ENCODE measurements at places on chromosomes 5 and 9.

DNA sequence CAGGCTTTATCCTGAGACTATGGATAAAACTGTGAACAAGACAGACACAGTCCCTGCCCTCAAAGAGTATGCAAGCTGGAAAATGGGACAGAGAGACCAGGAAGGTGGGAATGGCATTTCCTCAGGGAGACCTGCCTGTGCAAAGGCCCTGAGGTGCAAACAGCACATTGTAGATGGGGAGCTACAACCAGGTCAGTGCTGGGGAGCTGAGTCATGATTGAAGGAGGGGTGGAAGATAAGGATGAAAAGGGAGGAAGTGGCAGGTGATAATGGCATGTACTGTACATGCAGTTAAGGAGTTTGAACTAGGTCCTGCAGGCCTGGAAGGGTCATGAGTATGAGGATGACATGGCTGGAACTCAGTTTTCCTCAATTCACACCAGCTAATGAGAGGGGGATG lies 75.5 kb upstream of the BOD1 start:
- no peak for DNase-seq

DNA sequence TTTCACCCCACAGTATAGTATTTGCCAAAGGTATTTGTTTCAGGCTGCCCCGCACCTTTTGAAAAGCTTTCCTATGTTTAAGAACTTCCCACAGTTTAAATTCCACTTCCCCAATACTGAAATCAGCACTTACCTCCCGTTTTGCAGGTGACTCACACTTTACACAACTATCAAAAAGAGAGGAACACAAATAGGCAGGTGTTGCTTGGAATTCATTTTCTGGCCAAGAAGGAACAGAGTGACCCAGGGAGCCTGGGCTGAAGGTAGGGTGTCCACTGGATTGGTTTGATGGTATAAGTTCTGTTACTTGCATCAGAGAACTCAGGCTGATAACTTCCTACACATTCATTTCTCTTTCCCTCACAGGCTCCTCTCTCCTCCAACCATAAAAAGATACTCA lies 60.1 kb upstream of the SLC30A5 start:
- DNase-seq = no peak

- DNase-seq = no peak
Measured at GRCh38 chr5:65383859-65384258, 97.9 kb downstream of the ADAMTS6 start.

- DNase-seq = no peak
Measured at GRCh38 chr9:32581512-32582143, 8.7 kb upstream of the NDUFB6 start.

DNA sequence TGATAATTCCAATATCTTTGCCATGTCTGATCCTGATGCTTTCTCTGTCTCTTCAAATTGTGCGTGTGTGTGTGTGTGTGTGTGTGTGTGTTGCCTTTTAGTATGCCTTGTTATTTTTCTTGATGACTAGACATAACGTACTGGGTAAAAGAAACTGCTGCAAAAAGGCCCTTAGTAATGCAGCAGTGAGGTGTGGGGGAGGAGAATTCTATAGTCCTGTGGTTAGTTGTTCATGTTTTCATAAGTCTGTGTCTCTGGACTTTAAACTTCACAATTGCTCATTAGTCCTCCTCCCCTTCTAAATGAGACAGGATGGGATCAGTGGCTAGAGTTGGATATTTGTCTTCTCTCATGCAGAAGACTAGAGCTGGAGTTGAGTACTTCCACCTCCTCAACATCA lies 346.2 kb upstream of the IRX1 start:
- no peak for DNase-seq

DNA sequence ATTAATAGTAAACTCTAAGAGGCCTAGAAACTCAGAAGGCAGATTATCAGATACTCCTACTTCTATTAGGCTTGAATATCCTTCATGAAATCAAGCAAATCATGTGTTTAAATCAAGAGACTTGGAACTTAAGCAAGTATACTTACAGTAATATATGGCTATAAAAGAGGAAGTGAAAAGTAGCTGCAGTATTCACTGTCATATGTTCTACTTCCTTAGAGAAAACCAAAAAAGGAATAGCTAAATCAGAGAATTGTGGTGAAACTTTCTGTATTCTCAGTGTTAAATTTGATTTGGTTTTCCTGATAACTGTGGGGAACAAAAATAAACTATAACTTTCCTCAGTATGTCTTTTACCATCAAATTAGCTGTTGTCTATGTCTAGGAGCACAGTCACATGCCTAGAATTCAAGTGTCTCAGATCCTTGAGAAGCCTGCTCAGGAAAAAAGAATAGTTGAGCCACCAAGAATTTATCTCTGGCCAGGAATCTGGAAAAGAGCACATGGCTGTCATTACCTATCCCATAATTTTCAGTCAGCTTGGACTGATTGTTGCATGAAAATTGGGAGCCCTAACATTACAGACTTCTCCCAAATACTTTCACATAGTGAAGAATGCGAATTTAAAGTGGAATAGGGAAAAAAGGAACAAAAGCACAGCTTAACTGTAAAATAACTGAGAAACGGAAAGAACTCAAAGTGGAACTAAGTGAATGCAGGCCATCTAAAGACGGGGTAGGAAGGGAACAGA lies 1.7 kb downstream of the FKBP15 start:
- no peak for DNase-seq

DNA sequence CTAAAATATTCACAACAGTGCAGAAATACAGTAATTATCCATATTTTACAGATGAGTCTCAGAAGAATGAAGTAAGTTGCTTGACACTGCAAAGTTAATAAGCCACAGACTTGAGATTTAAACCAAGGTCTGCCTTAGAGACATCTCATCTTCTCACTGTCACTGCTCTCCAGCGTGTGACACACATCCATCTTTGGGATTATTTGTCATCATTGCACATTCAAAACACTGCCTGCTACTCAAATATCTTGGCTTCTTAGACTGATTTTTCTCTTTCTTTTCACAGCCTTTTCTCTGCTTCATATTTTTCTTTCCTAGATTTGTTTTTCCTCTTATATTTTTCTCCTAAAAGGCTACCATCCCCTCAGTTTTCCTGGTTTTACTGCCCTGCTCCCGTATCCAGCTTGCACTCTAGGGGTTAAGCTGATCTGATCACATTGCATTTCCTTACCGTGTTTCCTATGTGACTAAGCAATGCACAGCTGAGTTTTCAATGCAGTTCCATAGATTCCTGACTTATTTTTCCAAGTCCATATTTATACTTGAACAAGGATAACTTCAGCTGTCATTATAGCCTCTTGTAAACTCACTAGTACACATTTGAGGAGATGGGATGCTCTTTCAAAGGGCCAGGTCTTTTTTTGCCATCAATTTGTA lies 353.0 kb downstream of the PLK2 start:
- DNase-seq = no peak

- DNase-seq = peak; percentile 73
Measured at GRCh38 chr9:129609486-129610212, 11.3 kb downstream of the C9orf50 start.

DNA sequence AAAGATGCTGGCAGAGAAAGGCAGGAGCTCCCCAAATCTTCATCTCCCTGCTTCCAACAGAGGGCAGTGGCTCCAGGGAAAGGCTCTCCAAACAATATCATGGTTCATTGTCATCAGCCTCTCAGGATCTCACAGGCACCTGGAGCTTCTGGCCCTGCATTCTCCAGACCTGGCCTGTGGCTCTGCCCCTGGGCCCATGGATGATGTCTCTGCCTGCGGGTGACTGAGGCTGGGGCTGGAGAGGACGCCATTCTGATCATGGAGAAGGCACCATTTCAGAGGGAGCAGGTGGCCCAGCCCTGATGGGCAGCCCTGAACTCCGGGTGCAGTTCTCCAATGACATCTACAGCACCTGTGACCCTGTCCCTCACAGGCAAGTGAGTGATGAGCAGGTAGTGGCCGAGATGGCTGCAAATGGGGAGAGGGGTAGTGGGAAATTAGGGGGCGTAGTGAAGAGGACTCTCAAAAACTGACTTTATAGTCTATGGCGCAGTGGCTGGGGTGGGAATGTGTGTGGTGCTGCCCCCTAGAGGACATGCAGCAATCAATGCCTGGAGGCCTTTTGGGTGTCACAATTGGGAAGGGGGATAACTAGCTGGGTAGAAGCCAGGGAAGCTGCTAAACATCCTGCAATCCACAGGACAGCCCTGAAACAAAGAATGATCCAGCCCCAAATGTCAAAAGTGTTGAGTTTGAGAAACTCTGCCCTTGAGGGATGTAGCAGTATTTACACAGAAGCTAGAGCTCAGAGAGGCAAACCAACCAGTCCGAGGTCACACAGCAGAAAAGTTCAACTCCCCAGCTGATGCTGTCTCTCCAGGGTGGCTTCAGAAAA lies 3.2 kb downstream of the SH3PXD2B start:
- DNase-seq = peak; percentile 37

DNA sequence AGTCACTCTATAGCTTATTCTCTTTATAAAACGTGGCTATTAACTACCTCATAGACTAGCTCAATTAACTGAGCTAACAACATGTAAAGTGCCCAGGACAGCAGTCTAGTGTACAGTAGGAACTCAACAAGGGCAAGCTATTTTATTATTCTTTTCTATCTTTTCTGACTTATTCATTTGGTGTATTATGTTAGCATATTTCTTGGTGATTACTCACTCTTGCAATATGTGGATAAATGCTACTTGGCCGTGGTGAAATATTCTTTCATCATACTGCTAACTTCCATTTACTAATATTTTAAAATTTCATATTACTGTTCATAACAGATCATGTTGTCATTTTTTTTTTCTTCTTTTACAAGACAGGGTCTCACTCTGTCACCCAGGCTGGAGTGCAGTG lies 4.9 kb downstream of the SLC25A51 start:
- DNase-seq = no peak

GRCh38 chr5:122471031-122471751 lies 159.2 kb downstream of the SNCAIP start:
- no peak for DNase-seq

DNA sequence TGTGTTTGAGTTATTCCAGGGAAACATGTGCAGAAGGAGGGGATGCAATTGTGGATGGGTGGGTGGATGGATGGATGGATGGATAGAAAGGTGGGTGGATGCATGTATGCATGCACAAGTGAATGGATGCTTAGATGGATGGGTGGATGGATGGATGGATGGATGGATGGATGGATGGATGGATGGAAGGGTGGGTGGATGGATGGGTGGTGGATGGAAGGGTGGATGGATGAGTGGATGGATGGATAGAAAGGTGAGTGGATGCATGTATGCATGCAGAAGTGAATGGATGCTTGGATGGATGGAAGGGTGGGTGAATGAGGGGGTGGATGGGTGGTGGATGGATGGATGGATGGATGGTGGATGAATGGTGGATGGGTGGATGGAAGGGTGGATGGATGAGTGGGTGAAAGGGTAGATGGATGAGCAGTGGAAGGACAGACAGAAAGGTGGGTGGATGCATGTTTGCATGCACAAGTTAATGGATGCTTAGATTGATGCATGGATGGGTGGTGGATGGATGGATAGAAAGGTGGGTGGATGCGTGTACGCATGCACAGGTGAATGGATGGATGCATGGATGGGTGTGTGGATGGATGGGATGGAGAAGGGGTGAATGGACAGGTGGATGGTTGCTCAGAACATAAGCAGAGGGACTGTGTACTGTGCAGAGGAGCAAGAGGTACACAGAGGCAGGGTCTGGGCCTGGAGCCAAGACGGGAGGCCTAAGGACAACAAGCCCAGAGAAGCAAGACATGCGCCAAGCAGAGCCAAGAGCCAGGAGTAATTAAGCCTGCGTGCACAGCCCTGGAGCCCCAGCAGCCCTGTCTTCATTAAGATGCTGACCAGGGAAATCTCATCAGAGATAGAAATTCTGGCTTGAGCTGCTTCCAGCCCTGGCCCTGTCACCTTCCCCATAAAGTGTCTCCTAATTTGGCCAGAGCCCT lies 84.6 kb upstream of the PPP1R26 start:
- no peak for DNase-seq

- DNase-seq = no peak
Measured at GRCh38 chr9:91547081-91547480, 123.4 kb upstream of the NFIL3 start.

GRCh38 chr9:14136047-14136635 lies 177.8 kb downstream of the NFIB start:
- DNase-seq = no peak

GRCh38 chr5:43268188-43268820 lies 44.9 kb downstream of the HMGCS1 start:
- DNase-seq = no peak

GRCh38 chr9:130740218-130741023 lies 46.8 kb downstream of the EXOSC2 start:
- no peak for DNase-seq

- no peak for DNase-seq
Measured at GRCh38 chr5:34487956-34488355, 168.2 kb upstream of the RAI14 start.

GRCh38 chr5:104111632-104112031 lies 549.0 kb upstream of the NUDT12 start:
- DNase-seq = no peak

GRCh38 chr5:32230356-32231099 lies 56.4 kb upstream of the GOLPH3 start:
- no peak for DNase-seq

GRCh38 chr9:134634667-134635230 lies 6.9 kb upstream of the COL5A1 start:
- DNase-seq = no peak

DNA sequence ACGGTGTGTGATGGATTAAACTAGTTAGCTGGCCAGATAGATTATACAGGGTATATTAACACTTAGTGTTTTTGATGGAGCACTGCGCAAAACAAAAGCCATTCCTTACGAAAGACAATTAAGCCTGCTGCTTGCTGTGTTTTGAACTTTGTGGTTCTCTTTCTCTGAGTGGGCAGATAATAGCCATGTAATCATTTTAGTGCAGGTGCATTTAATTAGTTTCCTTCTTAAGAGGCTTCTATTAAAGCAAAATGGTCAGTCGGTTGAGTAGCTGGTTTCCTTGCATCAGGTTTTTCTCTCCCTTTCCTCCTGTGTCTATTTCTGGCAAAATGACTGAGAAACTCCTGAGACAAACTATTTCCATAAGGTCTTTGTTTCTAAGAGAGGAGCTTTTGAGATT lies 512.5 kb downstream of the DMAC1 start:
- no peak for DNase-seq

- DNase-seq = no peak
Measured at GRCh38 chr9:135474915-135475314, 4.7 kb upstream of the PPP1R26 start.

GRCh38 chr9:107390778-107391177 lies 98.8 kb downstream of the KLF4 start:
- DNase-seq = no peak

DNA sequence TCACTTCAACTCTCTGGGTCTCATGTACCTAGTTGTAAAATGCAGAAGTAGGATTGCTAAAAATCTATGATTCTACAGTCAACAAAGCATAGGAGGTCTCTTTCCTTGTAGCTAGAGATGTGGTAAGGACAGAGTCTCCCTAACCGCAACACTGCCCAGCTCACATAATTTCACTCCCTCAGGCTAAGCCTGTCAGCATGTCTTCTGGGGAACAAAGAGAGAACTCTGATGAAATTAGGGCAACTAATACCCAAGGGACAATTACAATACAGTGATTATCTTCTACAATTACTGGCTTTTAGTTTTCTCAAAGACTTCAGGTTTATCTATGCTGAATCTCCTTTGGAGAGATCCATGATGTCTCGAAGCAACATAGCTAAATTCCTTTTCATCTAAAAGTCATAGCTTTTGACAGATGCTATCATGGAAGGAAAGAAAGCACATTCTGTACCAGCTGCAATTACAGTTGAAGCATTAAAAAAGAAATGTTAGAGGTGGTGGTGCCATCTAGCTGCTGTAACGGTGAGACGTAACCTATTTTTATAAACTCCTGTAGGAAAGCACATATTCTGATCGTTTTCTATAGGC lies 141.1 kb upstream of the TARS1 start:
- no peak for DNase-seq
